ENCODE measurements at places on chromosomes 4 and X.

DNA sequence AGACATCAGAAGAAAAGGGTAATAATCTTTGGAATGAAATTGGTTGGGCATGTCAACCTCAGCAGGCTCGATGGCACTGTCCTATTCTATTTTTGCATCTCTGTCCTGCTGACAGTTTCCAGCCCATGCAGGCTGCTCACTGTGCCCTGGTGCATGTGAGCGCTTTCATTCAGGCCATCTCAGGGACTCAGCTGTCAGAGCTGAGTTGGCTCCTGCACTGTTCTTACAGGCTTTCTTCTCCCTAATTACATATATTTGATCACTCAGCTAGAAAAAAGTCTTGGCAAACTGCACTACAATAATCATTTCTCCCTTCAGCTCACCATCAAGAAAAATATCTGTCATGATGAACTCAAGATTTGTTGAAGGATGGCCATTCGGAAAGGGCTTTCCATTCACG is 84.7 kb downstream of the RASL11B start:
- no peak for DNase-seq

DNA sequence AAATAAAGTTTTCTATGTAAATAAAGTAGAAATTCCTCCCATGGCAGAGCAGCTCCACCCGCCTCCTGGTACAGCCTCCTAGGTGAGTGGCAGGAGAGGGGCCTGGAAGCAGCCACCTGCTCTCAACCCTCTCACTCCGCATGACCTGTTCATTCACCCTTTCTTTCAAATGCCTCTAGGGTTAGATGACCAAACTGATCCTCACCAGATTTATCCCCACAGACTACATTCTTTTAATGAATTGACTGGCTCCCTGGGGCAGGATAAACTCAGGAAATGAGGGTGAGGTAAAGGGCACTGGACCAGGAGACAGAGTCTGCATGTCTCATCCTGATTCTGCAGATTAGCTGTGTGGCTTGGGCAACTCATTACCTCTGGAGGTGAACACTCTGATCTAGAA is 32.6 kb upstream of the NKX6-1 start:
- peak; percentile 66 for DNase-seq

DNA sequence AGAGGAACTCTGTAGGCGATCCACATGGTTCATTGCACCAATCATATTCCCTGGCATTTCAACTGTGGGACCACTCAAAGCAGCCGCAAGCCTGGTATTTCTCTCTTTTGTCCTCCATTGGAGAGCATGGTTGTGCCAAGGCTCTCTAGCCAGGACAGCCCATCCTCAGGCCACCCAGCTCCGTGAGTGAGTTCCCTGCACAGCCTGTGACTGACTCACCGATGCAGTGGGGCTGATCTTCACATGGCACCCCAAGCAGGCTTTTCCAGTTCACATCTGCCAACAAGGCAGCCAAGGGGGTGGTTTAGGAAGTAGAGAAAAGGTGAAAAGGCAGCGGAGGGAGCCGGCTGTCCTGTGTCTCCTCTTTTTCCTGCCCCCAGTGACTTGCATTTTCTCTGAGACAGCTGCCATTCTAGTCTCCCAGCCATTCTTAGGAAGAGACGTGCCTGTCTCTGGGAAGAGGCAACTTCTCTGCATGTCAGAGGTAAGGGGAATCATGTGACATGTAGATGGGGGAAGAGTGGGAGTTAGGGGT is 69.2 kb downstream of the MID1IP1 start:
- DNase-seq = no peak

- DNase-seq = no peak
Observed at GRCh38 chr4:80608281-80608980, 272.9 kb downstream of the CFAP299 start.

GRCh38 chr4:70600977-70601376 is 8.9 kb downstream of the AMBN start:
- no peak for DNase-seq
